ENCODE measurements at places on chromosomes 11 and 22.

DNA sequence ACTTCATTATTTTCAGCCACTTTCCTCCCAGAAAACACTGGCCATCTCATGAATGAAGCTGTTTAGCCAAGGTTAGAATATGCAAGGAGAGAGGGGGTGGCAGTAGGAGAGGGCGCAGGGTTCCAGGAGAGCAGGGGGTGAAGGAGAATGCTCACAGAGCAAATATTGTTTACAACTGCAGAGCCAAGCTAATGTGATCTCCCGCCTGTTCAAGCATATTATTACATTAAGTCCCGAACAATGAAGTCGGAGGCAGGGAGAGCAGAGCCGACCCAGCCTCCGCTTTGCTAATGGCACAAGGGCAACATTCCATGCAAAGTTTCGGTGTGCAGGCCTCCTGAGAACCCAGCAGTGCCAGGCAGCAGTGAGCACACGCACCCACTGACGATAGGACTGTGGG lies 80.1 kb downstream of the MICAL3 start:
- no peak for DNase-seq

- no peak for DNase-seq
These were observed 41.7 kb downstream of the THAP12 start for GRCh38 chr11:76339221-76339620.

DNA sequence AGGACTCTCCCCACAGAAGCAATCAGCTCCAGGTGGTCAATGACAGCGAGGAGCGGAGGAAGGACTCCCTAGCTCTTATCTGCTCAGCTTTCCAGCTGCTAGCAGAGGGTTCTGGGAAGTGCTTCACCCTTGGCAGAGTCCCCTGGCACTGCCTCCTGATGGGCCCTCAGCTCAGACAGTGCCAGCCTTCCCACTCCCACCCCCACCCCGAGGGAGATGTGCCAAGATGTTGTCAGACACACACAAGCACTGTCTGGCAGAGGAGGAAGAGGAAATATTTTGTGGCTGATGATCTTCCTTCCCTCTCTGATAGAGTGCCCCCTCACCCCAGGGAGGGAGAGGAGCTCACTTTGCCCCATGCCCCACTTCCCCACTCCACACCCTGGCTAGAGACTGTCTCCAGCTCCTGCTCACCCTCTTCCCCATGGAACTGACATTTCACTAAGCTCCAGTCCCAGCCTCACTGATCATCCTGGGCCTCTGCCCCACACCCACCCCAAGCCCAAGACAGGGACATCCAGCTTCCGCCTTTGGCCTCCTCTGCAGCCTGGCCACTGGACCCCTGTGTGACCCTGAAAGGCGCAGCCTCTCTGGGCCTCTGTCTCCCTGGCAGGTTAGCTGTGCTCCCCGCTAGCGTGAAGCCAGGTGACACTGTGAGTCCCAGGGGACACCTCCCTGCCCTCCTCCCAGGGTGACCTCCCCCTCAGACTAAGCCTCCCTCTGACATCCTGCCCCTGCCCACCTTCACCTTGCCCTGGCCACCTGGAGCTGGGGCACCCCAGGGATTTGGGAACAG lies 44.5 kb downstream of the SLCO2B1 start:
- DNase-seq, result no peak

DNA sequence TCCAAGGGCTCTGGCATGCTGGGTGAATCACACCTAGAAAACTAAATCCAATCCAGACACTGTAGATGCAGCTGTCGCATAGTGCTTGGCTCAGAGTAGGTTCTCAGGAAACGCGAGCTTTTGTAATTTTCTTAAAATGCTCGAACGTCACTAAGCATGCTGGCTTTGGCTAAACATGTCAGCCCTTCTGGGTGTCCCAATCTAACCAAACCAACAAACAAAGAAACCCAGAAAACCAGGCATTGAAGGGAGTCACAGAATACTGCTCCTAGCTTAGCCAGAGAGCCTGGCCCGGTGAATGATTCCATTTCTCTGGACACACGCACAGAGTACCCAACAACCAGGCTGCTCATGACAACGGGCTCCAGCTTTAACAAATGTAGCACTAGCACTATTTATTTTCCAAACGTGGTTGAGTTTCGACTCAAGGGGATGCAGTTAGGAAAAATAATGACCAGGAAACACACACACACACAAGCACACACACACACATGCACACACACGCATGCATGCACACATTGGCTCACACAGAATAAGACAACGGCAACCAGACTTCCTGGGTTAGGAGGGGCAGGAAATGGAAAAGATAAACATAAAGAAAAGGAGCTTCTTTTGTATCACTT lies 492.6 kb downstream of the MIAT start:
- no peak for DNase-seq

- no peak for DNase-seq
These were observed 414.6 kb upstream of the LARGE1 start for GRCh38 chr22:34334893-34335292.

DNA sequence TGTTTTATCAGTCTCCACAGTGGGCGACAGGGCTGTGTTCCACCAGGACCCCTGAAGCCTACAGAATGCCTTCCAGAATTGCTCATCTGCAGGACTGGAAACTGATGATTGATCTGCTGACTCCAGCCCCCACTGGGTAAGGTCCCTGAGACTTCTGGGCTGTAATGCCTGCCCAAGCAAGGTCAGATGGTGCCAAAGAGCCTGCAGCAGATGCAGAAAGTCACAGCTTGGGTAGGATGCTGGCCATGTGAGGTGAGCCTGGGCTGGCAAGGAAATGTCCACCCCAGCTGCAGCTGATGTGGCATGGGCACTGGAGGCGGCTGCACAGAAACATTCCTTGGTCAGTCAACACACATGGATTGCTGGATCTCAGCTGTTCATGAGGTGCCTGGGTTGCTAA lies 30.9 kb downstream of the LRRC32 start:
- no peak for DNase-seq

GRCh38 chr22:25049770-25050169 lies 97.3 kb downstream of the KIAA1671 start:
- DNase-seq, result no peak

DNA sequence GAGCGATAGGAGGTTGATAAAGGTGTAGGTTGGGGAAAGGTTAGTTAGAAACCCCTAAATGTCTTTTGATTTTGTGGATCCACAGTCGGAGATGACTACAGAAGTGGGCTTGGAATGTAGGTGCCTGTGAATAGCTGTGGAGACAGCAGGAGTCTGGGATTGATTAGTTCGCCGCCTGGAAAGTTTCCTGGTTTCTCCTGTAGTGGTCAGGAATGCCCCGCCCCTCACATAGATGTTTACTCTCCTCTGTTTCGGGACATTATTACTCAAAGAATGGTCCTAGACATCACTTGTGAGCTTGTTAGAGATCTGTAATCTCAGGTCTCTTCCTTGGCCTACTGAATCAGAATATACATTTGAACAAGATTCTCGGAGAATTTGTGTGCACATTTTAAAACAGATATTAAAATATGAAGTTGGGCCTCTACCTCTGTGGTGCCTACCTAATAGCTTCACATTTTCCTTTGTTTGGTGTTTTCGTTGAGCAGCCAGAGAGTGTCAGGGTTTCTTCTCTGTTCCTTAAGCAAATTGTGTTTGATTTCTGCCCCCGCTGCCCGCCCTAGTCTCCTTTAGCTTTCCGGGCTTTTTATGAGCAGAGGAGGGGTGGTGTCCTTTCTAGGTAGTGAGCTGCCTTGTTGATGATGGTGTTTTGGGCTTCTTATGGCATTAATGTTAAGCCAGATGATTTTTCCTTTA lies 89.4 kb downstream of the PPP6R3 start:
- DNase-seq, result no peak

- DNase-seq, result no peak
These were observed 250.8 kb downstream of the DDX10 start for GRCh38 chr11:108915666-108916065.

DNA sequence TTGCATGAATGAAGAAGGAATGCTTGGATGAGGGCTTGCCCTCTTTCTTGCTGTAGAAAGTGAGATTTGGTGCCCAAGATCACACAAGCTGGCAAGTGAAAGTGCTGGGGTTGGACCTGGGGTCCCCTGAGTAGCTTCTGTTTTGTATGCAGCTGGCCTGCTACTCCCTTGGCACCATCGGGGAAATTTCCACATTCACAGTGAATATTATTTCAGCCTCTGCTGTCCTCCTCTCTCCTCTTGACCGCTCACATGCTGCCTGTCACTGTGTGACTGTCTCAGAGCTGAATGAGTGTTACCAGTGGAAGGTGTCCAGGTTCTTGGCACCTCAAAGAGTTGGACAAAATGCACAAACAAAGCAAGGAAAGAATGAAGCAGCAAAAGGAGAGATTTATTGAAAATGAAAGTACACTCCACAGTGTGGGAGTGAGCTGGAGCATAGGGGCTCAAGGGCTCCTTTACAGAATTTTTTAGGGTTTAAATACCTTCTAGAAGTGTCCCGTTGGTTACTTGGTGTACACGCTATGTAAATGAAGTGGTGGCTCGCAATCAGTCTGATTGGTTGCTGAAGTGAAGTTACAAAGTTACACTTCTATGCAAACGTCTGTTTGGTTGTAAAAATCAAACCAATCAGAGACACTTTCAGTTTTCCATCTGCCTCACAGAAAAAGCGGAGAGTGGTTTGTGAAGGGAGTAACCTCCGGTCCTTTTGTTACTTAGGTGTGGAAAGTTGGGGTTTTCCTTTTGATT lies 87.4 kb downstream of the DEPDC5 start:
- no peak for DNase-seq

- DNase-seq, result no peak
These were observed 38.0 kb downstream of the MRGPRD start for GRCh38 chr11:68942751-68943271.

DNA sequence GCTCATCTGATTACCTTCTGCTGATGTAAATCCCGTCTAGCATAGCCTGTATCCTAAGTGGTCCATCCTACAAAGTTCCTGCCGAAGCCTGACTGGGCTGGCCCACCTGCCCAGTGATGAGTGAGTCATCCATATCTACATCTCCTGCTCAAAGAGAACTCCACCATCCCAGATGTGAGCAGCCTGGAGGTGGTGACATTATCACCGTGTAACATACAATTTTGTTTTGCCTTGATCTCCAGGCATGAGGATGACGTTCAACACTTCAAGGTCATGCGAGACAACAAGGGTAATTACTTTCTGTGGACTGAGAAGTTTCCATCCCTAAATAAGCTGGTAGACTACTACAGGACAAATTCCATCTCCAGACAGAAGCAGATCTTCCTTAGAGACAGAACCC lies 5.6 kb downstream of the TMA7B start:
- no peak for DNase-seq

DNA sequence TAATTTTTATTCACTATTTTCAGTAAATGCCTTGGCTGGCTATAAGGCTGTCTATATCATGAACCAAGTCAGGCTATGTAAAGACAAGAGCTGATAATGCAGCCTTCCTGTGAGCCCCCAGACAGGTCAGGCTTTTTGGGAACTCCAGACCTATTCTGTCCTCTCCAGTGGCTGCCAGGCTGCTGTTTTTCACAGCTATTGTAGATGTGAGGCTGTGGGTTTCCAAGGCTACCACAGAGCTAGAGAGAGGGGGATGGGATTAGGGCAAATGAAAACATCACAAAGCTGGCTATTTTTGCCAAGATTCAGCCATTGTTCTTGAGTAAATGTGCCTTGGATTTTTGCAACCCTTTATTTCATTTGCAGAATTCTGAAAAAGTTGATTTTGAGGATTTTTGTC lies 55.7 kb upstream of the SORL1-AS1 start:
- DNase-seq, result no peak

DNA sequence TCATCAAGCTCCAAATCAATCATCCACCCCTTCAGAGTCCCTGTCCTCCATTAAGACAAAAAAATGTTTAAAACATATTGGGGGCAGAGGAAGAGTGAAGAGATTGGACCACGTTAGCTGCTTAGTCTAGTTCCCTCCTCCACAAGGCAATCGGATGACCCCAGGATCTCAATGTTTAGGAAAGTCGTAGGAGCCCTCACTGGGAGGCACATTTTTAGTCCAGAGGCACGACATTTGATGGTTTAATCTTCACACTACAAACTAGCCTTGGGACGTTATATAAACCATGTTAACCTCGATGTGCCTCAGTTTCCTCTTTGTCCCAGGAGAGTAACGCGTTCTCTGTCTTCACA lies 588 bp upstream of the FAT3 start:
- DNase-seq, result no peak

GRCh38 chr11:112367895-112368294 lies 107.2 kb upstream of the PLET1 start:
- no peak for DNase-seq

DNA sequence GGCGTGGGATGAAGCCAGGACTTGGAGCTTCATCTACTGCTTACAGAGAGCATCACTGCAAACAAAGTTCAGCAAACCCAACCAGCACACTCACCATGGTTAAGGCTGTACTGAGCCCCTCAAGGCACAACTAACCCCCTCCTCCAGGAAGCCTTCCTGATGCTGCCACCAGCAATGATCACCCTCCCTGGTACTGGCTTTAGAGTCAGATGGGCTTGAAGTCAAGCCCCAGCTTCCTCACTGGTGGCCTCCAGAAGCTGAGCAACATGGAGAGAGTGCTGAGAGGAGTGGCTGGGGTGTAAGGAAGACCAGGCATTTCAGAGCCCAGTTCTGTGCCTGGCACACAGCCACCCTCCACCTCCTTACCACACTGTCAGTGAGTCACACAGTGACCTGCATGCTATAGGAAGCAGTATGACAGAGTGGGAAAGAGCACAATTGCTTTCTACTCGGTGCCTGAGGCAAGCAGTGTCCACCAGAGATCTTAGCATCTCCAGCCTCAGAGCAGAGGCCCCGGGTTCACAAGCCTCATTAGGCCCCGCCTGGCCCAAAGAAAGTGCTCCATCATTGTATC lies 24.7 kb upstream of the BAIAP2L2 start:
- DNase-seq, result no peak

DNA sequence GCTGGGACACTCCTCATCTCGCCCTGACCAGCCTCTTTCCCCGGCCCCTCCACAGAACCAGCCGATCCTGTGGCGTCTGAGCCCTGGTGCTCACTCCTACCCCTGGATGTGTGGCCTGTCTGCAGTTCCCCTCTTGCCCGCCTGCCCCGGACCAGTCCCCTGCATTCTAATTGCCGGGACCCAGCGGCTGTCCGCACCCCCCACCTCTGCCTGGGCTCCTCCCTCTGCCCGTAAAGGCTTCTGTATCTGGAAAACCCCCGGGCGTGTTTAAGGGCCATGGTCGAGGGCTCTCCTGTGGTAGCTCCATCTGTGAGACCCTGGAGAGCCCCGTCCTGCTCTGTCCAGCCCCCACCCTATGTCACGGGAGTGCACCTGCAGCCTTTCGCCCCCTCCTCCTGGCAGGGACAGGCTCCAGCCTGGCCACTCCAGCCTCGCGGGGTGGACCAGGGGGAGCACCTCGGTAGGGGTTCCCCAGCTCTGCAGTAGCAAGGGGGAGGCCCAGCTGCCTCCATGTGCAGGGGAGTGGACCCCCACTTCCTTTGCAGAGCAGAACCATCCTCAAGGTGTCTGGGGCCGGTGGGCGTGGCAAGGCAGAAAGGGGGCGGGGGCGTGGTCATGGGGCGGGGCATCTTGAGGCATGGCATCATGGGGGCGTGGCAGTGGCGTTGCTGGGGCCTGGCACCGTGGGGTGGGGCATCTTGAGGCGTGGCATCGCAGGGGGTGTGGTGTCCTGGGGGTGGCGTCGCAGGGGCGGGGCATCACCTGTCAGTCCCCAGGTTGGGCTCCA lies 430.4 kb downstream of the TBC1D22A start:
- DNase-seq, result no peak

- DNase-seq, result no peak
These were observed 14.8 kb upstream of the WDR74 start for GRCh38 chr11:62854013-62854824.
